ENCODE measurements at places on chromosomes 1 and 21.

- DNase-seq = no peak
These were observed 228.5 kb upstream of the C1orf174 start for GRCh38 chr1:4128616-4129015.

- DNase-seq = no peak
These were observed 22.6 kb upstream of the TRABD2B start for GRCh38 chr1:48019714-48020315.

DNA sequence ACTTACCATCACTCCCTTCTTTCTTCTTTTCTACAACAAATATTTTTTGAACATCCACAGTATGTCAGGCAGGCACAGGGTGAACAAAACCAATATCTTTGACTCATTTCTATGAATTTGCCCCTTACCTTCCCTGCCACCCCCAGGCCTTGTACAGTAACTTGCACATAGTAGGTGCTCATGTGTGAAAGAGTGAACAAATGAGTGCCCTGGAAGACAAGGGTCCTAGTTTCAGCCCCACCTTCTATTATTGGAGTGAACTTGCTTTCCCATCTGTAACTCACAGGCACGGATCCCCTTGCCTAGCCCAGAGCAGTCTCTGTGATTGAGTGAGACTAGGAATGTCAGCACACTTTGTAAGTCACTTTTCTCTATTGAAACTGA is 12.8 kb downstream of the ZDHHC18 start:
- DNase-seq = no peak

DNA sequence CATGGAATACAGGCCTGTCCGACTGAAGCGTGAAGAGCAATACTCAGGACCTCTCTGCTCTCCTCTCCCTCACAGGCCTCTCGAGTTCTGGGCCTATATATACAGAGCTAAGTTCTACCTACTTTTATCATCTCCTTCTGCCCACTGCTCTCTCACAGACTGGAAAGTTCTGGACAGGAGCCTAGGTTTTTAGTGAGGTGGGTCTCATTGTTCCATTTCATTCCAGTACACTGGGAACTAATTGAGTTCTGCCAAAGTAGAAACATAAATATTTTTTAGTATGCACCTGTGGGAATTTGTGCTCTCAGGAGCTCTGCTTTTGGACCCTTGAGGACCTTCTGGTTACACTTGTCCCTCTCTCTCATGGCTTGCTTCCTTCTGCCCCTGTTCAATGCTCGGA is at the start of gene TEDDM1:
Gene TEDDM1, minus strand, starts transcription at position 101 of the 400 bp plus-strand sequence. CDS start 182 bp downstream, outside the sequence.
- DNase-seq = no peak

DNA sequence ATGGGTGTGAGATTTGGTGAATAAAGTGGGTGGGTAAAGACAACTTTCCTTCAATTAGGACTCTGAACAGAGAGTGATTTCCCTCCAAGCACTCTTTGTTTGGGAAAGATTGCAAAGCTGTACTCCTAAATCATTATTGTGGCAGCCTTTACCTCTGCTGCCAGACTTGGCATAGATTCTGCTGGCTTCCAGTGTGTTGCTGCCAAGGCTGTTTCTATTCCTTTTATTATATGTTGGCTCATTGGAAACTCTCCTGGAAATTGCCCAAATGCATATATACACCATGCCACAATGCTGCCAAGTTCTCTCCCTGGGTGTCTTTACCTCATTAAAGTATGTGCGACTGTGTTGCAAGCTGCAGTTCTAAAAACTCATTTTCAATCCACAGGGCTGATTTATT is 668.0 kb downstream of the MRPL39 start:
- no peak for DNase-seq

GRCh38 chr1:153400244-153400643 is 9.4 kb upstream of the S100A8 start:
- no peak for DNase-seq

DNA sequence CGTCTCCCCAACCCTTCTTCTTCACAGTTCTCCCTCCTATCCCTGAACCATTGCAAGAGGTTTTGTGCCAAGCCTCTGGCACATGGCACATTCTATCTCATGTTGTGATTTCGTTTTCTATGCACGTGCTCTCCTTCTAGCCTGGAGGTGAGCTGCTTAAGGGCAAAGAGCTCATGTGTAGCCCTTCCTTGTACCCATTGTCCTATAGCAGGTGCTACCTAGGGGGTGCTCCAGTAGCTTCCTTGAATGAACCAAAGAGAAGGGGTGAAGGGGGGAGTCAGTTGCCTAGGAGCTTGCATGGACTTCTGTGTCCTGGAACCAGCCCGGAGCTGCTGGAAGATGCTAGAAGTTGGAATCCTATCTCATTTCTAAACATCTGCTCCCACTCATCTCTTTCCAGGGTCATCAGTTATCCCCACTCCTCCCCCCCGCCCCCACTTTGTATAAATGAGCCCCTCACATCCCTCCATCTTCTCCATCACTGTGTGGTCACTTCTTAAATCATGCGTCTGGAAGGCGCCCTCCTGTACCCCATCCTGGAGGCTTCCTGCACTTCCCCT is 535 bp upstream of the DISC1 start:
- no peak for DNase-seq

DNA sequence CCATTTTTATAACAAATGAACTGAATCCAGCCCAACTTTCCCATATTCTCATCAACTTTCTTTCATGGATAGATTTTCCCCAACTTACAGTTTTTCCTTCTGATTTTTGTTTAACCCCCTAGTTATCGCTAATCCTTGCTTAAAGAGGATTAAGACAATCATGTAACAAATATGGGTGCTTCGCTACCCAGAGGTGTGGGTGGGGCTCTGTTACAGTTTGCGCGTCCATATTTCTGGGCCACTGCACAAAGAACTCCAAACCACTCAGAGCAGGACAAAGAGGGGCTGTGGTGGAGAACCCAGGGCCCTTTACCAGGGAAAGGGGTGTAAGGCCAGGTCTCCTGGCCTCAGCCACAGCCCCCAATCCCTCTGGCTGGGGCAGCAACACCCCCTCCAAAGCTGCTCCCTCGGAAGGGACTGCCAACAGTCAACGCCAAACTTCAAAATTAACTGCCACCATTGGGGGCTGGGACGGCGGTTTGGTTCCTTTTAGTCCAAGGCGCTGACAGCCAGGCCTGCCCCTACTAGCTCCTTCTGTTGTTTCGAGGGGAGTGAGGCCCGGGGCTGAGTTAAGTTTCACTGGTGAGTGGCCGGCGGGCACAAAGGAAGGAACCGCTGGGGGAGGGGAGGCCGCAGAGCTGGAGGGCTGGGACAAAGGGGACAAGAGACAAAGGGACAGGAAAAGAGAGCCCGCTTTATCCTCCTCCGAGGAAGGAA is 27.9 kb downstream of the SSBP3 start:
- no peak for DNase-seq

GRCh38 chr1:206693592-206693991 is 8.9 kb downstream of the MAPKAPK2 start:
- no peak for DNase-seq

DNA sequence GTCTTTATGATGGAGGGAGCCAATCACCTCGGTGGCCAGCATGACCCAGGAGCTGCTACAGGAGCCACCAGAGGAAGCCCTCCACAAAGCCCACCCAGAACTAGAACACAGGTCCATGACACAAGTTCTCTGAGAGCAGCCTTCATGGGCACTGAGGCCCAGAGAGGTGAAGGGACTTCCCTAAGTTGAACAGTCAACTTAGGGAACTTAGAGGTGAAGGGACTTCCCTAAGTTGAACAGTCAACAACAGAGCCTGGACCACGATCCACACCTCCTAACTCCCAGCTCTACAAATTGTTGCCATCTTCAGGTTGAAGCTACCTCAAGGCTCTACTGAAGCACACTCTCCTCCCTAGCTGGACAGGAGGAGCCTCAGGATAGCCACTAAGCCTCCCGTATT is 132.7 kb downstream of the CCDC185 start:
- DNase-seq = no peak

- DNase-seq = no peak
These were observed 12.1 kb upstream of the ZNF496 start for GRCh38 chr1:247343801-247344200.

- no peak for DNase-seq
These were observed 748 bp upstream of the FAM78B start for GRCh38 chr1:166167572-166167925.

GRCh38 chr1:43220905-43221778 is 48.6 kb upstream of the TMEM125 start:
- DNase-seq = no peak

- no peak for DNase-seq
These were observed 50.7 kb upstream of the CACYBP start for GRCh38 chr1:174949061-174949460.

GRCh38 chr1:246679794-246680177 is 44.4 kb upstream of the SCCPDH start:
- no peak for DNase-seq

GRCh38 chr1:42141978-42142377 is 11.2 kb upstream of the GUCA2B start:
- no peak for DNase-seq

GRCh38 chr1:6866825-6867224 is 81.6 kb downstream of the CAMTA1 start:
- DNase-seq = no peak

GRCh38 chr1:110216844-110217444 is 6.8 kb downstream of the KCNC4 start:
- no peak for DNase-seq

DNA sequence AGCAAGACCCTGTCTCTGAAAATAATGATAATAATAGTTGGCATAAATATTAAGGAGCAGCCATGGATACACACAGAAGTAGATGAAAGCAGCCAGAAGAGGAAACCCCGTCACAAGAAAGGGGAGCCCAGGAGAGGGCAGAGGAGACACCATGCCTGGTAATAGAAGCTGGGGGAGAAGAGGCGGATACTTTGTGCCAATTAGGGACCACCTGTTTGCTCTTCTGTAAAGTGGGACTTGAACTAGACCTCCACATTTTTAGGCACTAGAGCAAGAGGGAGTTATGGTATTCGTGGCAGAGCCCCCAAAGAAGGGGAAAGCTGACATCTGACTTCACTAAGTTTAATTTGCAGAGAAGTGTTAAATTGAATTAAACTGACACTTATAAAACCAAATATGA is 12.5 kb downstream of the CELA2B start:
- DNase-seq = no peak

DNA sequence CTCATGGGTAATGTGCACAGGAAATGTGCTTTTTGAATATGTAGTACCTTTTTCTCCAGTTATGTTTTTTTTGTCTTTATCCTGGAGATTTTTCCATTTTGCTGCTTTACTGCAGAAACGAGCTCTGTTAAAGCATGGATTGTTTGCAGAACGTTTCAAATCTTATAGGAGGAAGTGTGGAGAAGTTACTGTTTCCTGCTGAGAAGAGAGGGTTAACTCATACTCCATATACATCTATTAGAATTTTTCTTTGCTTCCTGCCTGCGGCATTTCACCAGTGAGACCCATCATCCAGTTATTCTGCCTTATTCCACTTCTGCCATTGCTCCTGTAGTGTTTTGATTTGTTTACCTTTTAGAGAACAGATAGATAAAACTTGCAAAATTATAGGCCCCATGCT is 2.0 kb downstream of the RPRD2 start:
- no peak for DNase-seq

GRCh38 chr21:25638660-25639550 is at the start of gene JAM2:
Gene JAM2 (plus strand): TSS chr21:25639258. CDS start chr21:25639822, 564 bp downstream.
- no peak for DNase-seq

DNA sequence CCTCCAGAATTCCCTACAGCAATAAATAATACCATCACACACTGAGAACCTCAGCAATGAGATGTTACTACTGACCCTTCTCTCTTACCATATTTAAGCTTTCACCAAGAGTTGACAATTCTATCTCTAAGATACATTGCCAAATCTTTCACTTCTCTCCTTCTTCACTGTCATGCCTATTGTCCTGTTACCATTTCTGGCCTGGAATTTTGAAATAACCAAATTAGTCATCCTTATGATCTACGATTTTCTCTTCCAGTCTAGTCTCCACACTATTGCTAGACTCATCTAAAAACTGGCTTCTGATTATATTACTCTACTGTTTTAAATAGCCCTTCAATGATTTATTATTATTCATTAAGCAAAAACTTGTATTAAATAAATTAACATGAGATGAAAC is 656.1 kb upstream of the ADGRL4 start:
- no peak for DNase-seq
